ENCODE measurements at places on chromosomes 12 and 14.

- DNase-seq, result no peak
These were observed 40.9 kb upstream of the NOS1 start for GRCh38 chr12:117402363-117402762.

GRCh38 chr12:52622349-52622748 is 4.0 kb upstream of the KRT73 start:
- no peak for DNase-seq

GRCh38 chr12:110046451-110047187 is 1.7 kb downstream of the C12orf76 start:
- DNase-seq, result no peak

DNA sequence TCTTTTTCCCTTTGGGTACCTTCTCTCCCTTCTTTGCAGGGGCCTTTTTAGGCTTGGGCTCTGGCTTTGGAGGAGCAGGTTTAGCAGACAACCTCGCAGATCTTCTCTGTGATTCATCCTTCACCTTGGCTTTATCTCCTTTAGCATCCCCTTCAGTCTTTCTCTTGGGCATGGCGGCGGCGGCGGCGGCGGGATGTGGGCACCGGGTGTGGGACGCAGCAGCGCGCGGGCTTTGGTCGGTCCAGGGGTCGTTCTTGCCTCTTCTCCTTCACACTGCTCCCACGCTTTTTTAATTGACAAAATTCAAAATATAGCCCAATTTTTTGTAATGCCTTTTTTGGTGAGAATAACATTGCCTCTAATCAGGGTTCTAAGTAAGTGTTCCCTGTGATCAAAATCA is 8.6 kb downstream of the TRMT5 start:
- DNase-seq, result no peak

DNA sequence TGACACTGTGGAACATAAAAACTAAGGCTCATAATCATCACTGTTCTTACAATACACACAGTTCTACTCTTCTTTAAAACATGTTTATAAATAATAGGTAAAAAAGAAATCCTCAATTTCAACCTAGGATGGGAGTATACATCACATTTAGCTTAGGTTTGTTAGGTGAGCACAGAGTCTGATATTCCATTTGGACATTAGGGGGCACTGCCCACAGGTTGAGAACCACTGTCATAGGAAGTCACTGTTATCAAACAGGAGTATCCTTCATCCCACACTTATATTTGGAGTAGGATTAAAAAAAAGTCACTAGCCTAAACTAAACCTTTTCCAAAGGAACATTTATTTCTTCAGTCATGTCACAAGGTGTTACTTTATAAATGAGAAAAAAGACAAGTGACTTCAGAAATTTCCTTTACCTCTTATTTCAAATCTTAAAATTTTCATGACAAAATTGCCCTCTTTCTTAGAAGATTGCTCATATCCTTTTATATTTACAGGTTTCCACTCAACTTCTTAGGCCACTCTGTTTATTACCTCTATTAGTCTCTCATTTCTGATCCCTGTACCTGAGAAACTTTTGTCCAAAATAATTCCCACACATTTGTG is 240.6 kb downstream of the CPNE8 start:
- DNase-seq, result no peak

DNA sequence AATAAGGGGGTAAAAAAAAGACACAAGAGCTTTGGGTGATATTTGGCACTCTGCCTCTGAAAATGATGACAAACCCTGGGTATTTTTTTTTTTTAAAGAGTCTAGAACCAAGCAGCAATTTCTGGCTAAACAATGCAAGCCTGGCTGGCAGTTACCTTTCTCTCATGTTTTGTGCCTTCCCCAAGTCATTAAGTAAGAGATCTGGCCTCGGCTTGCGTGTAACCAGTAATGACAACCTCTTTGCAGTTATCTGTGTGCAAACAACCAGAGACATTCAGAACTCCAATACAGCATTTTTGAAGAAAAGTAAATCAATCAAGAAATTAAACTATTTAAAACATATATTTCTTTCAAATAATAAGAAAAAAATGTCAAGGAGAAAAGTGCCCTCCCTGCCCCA is 167.5 kb downstream of the KCNC2 start:
- no peak for DNase-seq

DNA sequence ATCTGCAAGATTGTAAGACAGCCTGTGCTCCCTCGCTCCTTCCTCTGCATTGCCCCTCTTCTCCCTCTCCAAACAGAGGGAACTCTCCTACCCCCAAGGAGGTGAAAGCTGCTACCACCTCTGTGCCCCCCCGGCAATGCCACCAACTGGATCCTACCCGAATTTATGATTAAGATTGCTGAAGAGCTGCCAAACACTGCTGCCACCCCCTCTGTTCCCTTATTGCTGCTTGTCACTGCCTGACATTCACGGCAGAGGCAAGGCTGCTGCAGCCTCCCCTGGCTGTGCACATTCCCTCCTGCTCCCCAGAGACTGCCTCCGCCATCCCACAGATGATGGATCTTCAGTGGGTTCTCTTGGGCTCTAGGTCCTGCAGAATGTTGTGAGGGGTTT is 37.4 kb downstream of the DAD1 start:
- DNase-seq, result no peak

- DNase-seq, result no peak
These were observed 142.8 kb downstream of the NUAK1 start for GRCh38 chr12:105995961-105996431.

- no peak for DNase-seq
These were observed 8.9 kb upstream of the RERG start for GRCh38 chr12:15230137-15230536.

DNA sequence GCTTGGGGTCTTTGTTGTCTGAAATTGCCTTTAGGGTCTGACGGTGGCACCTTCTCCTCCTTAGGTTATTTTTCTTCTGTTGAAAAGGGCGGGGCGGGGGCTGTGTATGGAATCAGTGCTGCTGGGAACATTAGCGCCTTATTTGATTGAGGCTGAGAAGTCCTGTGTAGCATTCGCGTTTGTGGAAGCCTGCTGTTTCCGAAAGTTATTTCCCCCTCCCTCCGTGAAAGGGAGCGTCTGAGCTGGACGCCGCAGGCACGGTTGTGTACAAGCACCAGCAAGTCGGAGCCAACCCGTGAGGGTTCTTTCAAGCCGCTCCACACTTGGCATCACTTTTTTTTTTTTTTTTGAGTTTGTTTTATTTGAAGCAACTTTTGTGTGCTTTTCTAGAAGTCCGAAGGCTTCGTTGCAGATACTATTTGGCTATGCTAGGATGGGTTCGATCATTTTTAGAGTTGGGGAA is 1.1 kb downstream of the SYNE2 start:
- peak; percentile 38 for DNase-seq

- no peak for DNase-seq
These were observed 9.9 kb downstream of the BCL7A start for GRCh38 chr12:122031342-122032216.

DNA sequence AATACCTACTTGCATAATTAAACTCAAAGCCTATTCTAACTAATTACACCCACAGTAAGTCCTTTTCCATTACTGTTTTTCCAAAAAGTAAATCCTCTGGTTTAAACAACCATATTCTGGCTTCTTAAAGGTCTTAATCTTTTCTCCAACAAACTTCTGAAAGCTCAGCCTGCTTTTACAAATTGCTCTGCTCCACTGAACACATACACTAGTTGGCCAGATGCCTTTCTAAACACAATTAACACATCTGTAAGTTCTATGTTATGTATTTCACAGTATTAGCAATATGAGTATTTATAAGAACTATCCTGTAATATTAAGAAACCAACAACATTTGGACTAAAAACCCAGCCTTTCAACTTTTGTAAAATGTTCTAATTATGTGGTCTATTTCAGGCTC is 30.1 kb downstream of the PTPRB start:
- no peak for DNase-seq

GRCh38 chr14:50122291-50122690 is 5.9 kb upstream of the VCPKMT start:
- no peak for DNase-seq

GRCh38 chr12:21221778-21222177 is 90.8 kb downstream of the SLCO1B1 start:
- no peak for DNase-seq

GRCh38 chr14:82124511-82124910 is 590.9 kb upstream of the SEL1L start:
- DNase-seq, result no peak

DNA sequence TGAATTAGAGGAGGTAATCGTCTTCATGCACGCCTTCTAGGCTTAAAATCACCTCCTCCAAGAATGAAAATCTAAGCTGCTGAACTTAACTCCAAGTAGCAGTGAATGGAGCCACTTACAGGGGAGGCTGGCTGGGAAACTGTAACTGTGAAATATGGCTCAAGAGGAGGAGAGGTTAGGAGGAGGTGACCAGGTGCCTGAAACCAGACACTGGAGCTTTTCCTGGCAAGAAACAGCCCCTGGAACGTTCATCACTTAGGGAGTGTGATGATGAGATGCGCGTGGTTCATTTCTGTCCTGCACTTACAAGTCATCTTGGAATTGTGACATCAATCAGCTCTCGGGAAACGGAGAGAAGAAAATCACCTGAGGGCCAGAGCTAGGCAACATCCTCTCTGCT is 62.3 kb upstream of the TMEM132C start:
- DNase-seq, result no peak

DNA sequence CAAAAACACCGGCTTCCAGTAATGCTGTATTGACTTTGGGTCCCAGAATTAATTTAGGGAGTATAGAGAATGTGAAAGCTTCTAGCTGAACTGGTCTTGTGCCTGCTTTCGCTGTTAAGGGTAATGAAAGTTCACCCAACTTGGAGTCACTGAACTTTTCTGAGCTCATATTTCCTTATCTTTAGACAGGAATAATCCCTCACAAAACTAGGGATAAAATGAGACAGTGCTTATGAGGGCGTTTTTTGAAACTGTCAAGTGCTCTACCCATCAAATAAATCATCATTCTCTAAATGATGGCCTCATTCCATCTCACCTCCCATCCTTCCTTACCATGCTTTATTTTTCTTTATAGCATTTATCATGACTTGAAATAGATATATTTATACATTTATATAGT is 74.7 kb downstream of the RFX4 start:
- DNase-seq, result no peak

DNA sequence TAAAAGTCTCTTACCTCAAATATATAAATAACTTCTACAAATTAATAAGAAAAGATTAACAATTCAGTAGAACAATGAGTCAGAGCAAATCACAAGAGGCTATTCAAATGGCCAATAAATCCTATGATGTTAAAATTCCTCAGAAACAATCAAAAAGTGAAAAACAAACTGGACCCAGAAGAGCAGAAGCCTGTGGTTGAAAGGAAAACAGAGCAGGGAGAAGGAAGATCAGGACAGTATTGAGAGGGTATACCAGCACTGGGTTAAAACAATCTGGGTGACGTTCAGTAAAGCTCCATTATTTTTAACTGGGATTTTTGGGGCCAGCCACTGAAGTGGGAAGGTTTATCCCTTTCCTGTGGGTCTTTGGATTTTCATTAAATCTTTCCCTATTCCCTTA is 39.7 kb upstream of the PCED1B start:
- DNase-seq, result no peak

DNA sequence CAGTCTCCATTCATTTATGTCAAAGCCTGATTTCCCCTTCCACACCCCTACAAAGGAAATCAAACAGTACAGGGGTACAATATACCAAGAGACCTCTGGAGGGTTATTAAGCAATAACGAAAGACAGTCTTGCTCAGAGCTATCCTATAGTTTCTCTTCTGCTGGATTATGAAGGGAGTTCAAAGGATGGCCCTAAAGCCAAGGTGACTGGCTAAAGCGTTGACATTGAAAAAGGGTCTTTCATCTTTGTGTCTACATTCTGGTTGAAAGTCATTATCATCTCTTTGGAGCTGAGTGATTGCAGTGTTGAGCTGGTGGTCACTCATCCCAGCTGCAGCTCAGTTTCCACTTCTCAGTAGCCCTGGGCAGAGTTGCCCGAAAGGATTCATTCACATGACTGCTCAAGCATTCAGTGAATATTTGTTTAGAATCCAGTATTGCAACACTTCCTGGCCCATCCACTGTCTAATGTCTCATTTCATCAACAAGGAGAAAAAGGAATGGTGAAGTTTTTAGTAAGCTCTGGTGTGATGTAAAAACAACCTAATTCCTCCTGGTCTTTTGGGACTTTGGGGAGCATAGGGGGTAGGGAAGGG is 19.2 kb upstream of the TBX5 start:
- DNase-seq, result no peak

- no peak for DNase-seq
These were observed 40.5 kb downstream of the JAG2 start for GRCh38 chr14:105128059-105128458.

DNA sequence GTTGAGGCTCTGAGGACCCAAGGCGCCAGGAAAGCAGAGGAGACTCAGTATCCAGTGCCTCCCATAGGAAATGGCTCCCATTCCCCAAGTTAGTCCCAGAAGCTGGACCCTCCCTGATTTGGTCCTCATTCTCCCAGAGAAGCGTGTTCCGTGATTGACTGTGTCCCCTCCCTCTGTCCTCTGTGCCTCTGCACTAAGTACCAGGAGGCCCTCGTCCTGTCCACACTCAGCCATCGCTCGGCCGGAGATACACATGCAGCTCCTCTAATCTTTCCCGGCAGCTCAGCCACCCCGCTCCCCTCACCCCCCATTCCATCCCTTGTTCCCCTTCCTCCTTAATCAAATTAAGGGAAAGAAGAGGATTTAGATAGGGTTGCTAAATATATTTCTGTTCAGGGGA is 28.3 kb upstream of the ATP2A2 start:
- DNase-seq, result no peak

DNA sequence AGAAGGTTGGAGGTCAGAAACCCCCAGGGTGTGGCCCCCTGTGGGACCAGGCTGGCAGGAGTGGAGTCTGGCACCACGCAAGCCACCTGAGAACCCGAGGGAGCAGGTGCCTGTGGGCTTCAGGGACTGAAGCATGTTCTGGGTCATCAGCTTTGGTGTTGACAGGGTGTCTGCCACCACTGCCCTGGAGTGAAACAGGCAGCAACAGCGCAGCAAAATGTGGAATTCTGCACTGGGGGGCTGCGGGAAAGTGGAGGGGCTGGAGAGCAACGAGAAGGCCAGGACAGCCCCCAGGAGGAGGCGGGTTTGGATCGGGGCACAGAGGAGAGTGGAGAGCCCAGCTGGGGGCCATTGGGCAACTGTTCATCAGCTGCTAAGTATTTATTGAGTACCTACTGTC is 15.9 kb downstream of the PHETA1 start:
- no peak for DNase-seq

DNA sequence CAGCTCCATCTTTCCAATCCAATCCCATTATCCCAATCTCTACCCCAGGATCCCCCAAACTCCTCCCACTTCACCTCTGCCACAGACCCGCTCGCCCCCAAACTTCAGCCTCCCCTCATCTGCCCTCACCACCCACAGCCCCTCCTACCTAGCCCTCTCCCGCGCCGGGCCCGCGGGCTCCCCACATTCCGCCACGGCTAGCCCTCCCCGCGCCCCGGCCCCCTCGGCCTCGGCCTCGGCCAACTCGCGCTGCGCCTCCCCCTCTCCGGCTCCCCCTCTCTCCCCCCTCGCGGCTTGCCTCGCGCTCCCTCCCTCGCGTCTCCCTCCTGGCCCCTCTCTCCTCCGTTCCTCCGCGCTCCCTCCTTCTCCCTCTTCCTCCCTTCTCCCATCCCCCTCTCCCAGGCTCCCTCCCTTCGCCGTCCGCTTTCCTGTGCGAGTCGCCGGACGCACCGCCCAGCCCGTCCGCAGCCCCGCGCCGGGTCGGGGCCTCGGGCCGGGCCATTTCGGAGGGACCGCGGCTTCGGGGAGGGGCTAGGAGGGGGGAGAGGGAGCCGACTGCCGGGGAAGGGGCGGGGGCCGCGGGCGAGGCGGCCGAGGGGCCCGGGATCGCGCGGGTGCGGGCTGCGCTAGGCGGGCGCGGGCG is at the start of gene ATN1:
TSS of gene ATN1 (plus strand) at position 581 of the 643 bp plus-strand sequence. CDS start 6,043 bp downstream, outside the sequence.
- DNase-seq, result peak; percentile 81

GRCh38 chr14:72621387-72622065 is 272.4 kb downstream of the DPF3 start:
- DNase-seq, result no peak
